Foreskin keratinocyte (primary cell): ENCODE measurements at places on chromosomes 3 and 15.

- no peak for DNase-seq
These were observed 21.3 kb downstream of the PLOD2 start for GRCh38 chr3:146139586-146140110.

- DNase-seq, result no peak
These were observed 16.9 kb upstream of the FAM81A start for GRCh38 chr15:59420986-59421618.

GRCh38 chr3:128327606-128328031 lies 139.1 kb downstream of the DNAJB8 start:
- DNase-seq, result no peak

- peak; percentile 88 for DNase-seq
These were observed 6.8 kb downstream of the FYCO1 start for GRCh38 chr3:45988804-45989203.

GRCh38 chr3:24387000-24387399 lies 107.7 kb downstream of the THRB start:
- DNase-seq, result peak; percentile 84

DNA sequence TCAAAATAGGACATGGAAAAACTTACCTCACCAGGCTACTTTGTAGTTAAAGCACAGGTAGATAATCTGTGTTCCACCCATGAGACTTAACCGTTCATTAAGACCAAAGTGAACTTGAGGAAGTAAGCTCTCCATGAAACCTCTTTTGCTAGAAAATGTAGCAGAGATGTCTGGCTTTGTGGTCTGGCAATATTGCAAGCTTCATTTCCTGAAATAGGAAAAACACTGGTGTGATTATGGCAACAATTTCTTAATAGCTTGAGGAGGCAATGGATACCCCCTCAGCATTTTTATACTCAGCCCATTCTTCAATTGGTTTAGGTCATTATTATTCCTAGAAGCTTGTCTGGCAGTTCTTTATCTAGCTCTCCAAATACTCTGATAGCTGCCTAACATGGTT lies 957.3 kb downstream of the IGSF11 start:
- DNase-seq, result no peak

DNA sequence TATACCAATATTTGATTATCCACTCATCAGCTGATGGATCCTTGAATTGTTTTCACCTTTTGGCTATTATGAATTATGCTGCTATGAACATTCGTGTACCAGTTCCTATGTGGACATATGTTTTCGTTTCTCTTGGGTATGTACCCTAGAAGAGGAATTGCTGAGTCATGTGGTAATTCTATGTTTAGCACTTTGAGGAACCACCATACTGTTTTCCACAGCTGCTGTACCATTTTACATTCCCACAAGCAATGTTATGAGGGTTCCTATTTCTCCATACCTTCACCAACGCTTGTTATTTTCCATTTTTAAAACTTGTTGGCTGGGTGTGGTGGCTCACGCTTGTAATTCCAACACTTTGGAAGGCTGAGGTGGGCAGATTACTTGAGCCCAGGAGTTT lies 62.9 kb downstream of the RPLP1 start:
- no peak for DNase-seq

DNA sequence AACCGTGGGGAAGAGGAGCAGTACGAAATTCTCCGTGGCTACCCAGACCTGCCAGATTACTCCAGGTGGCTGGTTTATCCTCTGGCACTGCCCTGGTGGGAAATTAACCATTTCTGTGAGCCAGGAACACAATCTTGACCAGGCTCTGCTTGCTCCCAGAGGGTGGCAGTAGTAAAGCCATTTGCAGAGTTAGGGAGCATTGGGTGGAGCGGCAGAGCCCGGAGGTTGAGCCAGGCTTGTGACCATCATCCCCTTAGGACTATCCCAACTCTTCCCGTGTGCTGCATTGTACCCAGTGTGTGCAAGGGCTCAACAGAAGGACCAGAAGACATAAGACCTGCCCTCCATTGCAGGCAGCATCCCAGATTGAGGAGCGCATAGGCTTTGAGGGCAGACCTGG lies 5.3 kb downstream of the KNG1 start:
- DNase-seq, result no peak

- no peak for DNase-seq
These were observed 10.7 kb upstream of the TRPM7 start for GRCh38 chr15:50697109-50697797.

GRCh38 chr3:187889601-187890404 lies 144.5 kb upstream of the BCL6 start:
- DNase-seq, result no peak

DNA sequence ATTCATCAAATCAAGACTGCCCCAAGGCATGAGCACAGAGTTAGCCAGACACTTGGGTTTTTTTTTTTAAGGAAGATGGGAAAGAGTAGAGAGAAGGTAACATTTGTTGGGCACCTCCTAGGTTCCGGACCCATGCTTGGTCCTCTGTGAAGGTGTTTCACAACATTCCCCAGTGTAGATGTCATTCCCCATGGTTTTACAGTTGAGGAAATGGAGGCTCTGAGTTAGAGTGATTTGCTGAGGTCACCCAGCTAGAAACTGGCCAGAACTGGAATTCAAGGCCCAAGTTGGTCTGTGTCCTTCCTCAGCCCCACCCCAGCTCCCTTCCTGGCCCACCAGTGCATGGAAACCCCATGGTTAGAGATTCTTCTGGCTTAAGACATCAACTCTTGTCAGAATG lies 19.9 kb downstream of the WNT7A start:
- DNase-seq, result no peak

DNA sequence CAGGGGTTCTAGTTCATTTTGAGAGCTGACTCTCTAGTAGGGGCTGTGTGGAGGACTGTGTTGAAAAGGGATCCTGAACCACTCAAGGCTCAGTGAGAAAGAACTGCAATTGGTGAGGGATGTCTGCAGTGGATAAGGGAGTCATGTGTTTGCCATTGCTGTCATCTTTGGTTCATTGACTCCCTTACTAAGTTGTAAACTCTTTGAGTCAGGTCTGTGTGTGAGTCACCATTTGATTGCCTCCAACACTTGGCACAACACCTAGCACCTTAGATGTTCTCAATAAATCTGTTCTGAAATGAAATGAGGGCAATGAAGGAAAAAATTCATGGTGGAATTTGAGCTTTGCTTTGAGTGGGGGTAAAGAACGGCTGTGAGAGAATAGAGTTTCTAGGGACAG lies 51.7 kb downstream of the PLS1 start:
- DNase-seq, result peak; percentile 74

DNA sequence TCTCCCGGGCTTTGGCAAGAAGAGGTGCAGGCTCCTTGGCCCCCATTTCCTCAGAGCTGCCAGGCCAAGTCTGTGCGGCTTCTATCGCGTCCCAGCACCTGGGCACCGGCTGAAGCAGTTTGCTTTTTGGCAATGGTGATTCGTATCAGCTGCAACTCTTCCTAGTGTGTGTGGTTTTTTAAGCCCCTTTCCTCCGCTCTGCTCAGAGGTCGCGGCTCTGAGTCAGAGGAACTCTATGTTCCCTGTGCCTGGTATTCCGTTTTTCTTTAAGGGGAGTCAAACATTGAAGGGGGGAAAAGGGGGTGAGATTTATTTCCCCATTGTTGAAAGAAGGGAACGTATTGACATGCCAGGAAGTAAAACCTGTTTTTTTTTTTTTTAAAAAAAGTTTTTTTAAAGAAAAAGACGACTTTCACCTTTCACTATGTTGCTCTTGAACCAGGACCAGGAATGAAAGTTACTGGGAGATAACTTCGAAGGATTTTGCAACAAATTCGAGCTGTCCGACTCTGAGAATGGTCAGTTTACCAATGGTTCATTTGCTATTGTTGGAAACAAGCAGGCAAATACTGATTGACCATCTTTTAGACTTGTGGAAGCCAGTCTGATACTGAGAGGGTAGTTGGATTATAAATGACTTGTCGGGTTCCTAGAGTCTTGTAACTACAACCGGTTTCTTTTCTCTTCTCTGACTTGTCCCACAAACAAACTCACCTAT lies 1.1 kb downstream of the ARMC8 start:
- DNase-seq, result no peak

DNA sequence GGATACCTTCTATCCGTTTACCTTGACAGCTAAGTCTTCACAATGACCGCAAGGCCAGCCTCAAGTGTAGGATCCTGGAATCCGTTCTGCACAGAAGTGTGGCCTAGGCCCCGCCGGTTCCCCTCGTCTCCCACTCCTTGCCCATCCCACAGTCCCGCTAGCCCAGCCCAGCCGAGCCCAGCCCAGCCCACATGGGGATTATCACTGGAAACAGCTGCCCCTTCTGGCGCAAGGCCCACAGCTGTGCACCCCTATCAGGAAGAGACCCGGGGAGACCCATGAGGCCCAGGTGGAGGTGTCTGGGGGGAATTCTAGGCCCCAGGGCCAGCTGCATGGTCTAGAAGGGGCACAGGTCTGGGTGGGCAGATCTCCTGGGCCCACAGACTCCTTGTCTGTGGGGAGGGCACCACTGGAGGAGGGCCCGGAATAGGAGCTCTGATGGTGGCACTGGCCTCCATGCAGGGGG lies 27.9 kb upstream of the KLF13 start:
- no peak for DNase-seq

GRCh38 chr3:83096-83495 lies 113.5 kb upstream of the CHL1 start:
- no peak for DNase-seq

GRCh38 chr3:146464005-146464595 lies 5.3 kb downstream of the PLSCR2 start:
- peak; percentile 68 for DNase-seq

DNA sequence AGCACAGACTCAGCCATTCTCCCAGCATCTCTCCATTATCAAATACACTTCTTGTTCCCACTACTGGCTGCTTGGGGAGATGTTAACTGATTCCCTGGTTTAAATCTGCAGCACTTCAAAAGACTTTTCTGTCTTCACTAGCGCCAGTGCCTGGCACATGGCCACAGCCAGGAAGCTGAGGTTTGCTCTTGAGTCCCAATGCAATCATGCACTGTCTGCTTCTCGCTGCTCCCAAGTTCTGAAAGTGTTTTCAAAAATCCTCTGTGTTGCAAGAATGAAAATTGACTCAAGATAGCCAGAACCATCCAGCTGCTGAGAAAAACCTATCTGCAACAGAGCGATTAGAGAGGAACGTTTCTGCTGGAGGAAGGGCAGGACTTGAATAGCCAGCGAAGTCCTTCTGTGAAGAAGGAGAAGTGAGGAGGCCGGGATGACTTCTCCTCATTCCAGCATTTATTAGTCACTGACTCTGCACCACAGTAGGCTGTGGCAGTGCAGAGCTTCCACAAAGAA lies 358.4 kb upstream of the NR2F2 start:
- no peak for DNase-seq

GRCh38 chr3:100825574-100825973 lies 116.3 kb downstream of the TFG start:
- no peak for DNase-seq

GRCh38 chr3:111910806-111911205 lies 51.7 kb downstream of the PHLDB2 start:
- DNase-seq, result no peak

DNA sequence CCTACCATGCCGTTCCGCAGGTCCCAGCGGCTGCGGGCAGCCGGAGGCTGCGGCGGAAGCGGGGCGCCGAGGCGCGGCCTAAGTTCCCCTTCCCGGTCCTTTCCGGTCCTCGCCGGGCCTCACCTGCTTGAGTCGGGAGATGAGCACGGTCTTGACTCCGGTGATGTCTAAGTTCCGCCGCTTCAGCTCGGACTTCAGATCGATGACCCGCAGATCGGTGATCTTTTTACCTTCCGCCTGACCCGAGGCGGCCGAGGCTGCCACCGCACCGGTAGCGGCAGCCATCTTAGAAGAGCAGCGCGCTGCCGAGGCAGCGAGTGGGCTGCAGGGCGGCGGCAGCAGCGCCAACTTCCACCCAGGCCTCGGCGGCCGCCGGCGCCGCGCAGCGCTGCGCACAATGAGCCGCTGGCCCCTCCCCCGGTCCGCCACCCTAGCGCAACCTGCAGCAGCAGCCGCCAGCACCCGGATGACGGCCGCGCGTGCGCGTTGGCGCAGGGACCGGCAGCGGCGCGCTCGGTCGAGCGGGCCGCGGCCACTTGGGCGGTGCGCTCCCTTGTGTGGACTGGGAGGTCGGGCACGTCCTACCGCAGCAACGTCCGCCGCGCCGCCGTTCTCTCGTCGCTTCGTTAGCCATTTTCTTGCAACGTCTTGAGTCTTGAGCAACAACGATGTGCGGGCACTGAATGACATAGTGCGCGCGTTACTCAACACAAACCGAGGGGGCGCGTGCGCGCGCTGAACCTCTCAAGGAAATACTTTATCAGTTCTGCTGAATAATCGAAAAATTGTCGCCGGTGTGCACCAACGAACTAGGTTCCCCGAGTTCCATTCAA lies at the start of gene SLTM:
Gene SLTM, minus strand, starts transcription at position 399 of the 833 bp plus-strand sequence. Its CDS starts 114 bp downstream, at position 285.
- DNase-seq, result peak; percentile 78

DNA sequence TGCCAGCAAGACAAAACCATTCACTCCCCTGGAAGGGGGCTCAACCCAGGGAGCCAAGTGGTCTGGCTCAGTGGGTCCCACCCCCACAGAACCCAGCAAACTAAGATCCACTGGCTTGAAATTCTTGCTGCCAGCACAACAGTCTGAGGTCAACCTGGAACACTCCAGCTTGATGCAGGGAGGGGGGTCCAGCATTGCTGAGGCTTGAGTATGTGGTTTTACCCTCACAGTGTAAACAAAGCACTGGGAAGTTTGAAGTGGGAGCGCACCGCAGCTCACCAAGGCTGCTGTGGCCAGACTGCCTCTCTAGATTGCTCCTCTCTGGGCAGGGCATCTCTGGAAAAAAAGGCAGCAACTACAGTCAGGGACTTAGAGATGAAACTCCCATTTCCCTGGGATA lies 81.7 kb downstream of the MSL2 start:
- no peak for DNase-seq

DNA sequence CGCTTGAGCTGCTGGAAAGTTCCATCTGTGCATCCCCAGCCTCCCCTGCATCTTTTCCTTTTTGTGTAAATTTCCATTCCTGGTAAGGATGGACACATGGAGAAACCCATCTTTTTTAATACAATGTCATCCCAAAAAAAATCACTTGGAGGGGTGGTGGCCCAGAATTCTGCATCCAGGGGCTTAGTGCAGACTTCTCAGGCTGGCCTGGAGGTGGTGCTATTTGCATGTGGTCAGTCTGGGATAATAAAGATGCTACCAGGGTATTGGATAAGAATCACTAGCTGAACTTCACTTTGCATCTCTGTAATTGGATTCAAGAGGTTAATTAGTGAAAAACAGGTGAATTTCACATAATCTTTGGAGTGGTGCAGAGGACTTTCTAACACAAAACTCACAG lies 1.8 kb upstream of the ZSCAN2 start:
- DNase-seq, result no peak

DNA sequence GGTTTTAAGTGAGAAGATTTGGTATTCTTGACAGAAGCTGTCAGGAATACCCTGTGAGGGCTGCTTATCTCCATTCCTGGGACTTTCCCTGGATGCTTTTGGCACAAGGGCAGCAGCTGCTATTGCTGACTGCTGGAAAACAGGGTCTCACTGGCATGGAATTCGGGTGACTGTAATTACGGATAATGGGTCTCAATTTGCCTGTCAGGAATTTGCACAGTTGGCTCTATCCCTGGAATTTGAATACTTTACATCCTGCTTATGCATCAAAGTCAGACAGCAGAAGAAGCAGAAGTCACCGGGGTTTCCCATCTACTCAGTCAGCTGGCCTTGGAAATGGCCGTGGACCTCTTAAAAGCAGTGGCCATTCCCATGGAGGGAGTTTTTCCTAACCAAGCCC lies 25.9 kb upstream of the AKAP13 start:
- peak; percentile 42 for DNase-seq

GRCh38 chr15:80497221-80497620 lies 93.0 kb downstream of the ARNT2 start:
- DNase-seq, result no peak
